Stimulated activated CD8-positive, alpha-beta memory T cell treated with anti-CD3 and anti-CD28 coated beads, Interleukin-15, amount 100 ng/mL, for 24 hours (primary cell): ENCODE measurements at places on chromosomes 4 and X.

DNA sequence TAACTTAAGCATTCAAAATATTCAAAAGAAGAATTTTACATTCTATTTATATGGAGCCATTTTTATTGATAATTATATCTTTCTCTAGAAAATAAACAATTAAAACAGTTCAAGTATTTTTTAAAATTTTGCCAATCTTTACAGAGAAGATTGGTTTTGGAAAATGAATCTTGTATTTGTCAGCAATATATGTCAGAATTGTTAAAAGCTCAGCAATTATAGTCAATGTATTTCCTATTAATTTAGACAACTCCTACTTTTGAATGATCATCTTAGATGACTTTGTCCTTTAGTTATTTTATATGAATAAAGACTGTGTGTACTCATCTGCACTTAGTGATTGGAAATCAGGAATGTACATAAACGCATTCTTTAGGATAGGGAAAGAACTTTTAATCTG is 223.9 kb upstream of the MAD2L1 start:
- DNase-seq = no peak

- DNase-seq = no peak
Measured at GRCh38 chr4:73589261-73589847, 30.9 kb downstream of the RASSF6 start.

GRCh38 chr4:14272206-14272605 is 644.7 kb upstream of the BOD1L1 start:
- no peak for DNase-seq

DNA sequence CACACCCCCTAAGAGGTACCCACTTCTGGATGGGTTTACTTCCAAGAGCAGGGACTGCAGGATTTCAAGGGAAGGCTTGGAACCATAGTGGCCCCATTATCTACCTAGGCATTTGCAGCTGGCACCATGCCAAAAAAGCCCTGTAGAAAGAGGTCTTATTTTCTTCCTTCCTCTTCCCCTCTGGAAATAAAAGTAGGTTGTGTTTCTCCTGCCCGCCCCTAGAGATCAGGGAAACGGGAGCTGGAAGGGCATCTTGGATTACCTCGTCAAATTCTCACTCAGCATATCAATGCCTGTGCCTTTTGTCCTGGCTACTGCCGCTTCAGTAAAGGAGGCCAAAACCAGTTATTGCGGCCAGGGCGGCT is 1.6 kb downstream of the SCD5 start:
- no peak for DNase-seq

GRCh38 chr4:25524663-25525062 is 131.0 kb upstream of the SLC34A2 start:
- no peak for DNase-seq

- no peak for DNase-seq
Measured at GRCh38 chr4:89156174-89156914, 45.0 kb downstream of the TIGD2 start.

DNA sequence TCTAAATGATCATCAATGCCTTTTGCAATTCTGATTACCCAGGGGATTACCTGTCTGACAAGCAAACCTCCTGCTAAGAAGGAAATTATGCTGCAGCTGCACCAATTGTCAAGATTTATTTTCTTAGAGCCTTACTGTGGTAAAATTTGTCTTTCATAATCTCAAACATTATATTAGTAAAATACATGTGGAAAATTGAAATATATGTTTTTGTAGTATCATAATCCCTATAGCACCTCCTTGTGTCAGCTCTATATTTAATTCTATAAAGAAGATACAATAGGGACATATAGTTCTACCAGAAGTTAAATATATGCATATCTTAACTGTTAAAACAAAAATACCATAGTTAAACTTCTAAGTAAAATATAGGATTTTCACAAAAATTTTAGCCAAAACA is 655.6 kb upstream of the PCDH10 start:
- no peak for DNase-seq

DNA sequence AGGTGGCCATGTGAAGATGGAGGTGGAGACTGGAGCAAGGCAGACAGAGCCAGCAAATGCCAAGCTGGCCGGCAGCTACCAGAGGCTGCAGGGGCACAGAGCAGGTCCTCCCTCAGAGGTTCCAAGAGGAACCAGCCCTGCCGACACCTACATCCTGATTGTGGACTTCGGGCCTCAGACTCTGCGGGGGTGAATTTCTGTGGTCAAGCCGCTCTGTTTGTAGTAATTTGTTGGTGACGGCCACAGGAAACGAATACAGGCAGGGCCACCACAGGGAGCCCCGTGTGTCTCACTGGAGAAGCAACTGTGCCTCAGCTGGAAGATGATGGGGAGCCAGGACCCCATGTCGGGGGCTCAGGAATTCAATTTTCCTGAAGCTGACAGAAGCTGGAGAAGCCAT is 28.3 kb downstream of the ZFYVE28 start:
- no peak for DNase-seq

- DNase-seq = no peak
Measured at GRCh38 chr4:125101719-125102118, 213.0 kb upstream of the FAT4 start.

DNA sequence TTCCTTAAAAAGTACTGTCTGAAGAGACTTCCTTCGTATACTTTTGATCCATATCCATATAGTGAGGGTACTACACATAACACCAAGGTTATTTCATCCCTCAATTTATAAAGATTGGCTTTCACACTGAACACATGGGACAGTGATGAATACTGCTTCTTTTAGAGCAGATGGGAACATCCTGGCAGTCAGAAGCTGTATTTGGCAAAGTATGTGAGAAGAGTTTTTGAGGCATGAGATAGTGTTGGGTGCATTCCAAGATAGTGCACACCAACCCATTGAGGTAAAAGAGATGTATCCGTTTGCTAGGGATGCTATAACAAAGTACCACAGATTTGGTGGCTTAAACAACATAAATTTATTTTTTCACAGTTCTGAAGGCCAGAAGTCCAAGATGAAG is 141.1 kb downstream of the MOSPD2 start:
- no peak for DNase-seq

- no peak for DNase-seq
Measured at GRCh38 chrX:81527881-81528440, 326.1 kb downstream of the SH3BGRL start.

GRCh38 chr4:35820003-35820402 is 424.3 kb downstream of the ARAP2 start:
- no peak for DNase-seq

DNA sequence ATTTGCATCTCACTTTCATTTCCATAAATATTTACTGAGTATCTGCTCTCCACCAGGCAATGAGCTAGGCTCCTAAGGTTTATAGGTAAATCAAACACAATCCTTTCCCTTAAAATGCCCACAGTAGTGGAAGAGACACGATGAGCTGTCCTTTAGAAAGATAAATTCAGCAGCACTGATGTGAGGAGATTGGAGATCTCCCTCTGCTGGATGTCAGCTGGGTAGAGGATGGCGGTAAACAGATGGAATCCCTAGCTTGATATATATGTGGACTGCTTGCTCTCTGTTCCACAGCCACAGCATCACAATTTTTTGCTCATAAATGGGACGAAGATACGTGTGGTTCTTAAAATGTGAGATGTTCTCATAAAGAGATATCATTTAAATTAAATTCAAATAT is 216.4 kb upstream of the RASGEF1B start:
- DNase-seq = no peak

DNA sequence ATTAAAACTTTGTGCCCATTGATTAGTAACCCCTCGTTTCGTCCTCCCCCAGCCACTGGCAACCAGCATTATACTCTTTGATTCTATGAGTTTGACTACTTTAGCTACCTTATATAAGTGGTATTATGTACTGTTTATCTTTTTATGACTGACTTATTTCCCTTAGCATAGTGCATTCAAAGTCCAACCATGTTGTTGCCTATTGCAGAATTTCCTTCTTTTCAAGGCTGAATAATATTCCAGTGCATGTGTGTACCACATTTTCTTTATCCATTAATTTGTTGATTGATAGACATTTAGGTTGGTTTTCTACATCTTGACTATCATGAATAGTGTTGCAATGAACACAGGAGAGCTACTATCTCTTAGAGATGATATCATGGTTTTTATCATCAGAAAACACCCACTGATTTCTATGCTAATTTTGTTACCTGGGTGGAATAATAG is 3.2 kb downstream of the ALB start:
- no peak for DNase-seq

GRCh38 chr4:137998666-137999429 is 243.3 kb downstream of the SLC7A11 start:
- no peak for DNase-seq

- DNase-seq = no peak
Measured at GRCh38 chrX:3161681-3162080, 120.4 kb downstream of the ARSF start.

DNA sequence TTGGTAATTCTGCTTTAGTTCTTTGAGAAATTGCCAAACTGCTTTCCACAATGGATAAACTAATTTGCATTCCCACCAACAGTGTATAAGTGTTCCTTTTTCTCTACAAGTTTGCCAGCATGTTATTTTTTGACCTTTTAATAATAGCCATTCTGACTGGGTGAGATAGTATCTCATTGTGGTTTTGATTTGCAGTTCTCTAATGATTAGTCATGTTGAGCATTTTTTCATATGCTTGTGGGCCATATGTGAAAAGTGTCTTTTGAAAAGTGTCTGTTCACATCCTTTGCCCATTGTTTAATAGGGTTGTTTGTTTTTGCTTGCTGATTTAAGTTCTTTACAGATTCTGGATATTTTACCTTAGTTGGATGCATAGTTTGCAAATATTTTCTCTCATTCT is 25.9 kb downstream of the ENPEP start:
- no peak for DNase-seq

DNA sequence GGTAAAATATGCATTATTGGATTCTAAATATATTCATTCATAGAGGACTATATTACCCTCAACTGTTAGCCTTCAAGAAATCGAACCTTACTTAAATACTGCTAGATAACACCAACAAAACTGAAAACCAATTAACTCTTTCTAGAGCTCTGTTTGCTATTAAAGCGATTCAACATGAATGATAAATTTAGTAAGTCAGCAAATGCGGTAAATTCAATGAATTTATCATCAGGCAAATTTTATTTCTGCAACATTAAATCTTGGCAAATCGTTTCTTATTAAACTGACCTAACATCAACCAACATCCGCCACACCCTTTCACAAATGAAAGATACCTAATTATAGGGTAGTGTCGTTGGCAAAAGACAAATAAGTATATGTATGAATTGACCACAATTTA is 26.4 kb upstream of the HELT start:
- DNase-seq = no peak

GRCh38 chr4:54664400-54664799 is 6.6 kb downstream of the KIT start:
- no peak for DNase-seq

- no peak for DNase-seq
Measured at GRCh38 chr4:156790866-156791265, 180.7 kb downstream of the PDGFC start.

GRCh38 chr4:74631988-74632387 is 162.3 kb downstream of the BTC start:
- no peak for DNase-seq

DNA sequence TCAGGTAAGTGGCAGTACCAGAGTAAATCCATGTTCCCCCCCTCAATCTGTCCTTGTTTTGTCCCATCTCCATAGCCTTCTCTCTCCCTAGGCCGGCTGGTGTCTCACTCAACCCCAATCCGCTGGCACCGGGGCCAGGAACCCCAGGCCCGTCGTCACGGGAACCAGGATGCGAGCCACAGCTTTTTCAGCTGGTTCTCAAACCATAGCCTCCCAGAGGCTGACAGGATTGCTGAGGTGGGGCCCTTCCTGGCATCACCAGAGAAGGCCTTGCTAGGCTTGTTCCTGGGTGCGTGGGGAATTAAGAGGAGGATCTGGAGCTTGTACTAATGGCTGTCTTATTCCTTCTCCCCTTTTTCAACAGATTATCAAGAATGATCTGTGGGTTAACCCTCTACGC is 2.7 kb downstream of the TSPYL2 start:
- no peak for DNase-seq
